Muscle of arm (tissue), 14 donors: ENCODE measurements at places on chromosomes 3 and 15. TPM values are rescaled to one million over a fixed set of nuclear protein-coding genes. Genes with fewer than 3 reads are reported as not detected.

Gene GOLGA8T
- polyA plus RNA-seq = not detected

Gene LINGO1
- polyA plus RNA-seq = 8.6 TPM

Gene CYP8B1
- polyA plus RNA-seq = 0.11 TPM

Gene RARB
- polyA plus RNA-seq = 17.4 TPM

DNA sequence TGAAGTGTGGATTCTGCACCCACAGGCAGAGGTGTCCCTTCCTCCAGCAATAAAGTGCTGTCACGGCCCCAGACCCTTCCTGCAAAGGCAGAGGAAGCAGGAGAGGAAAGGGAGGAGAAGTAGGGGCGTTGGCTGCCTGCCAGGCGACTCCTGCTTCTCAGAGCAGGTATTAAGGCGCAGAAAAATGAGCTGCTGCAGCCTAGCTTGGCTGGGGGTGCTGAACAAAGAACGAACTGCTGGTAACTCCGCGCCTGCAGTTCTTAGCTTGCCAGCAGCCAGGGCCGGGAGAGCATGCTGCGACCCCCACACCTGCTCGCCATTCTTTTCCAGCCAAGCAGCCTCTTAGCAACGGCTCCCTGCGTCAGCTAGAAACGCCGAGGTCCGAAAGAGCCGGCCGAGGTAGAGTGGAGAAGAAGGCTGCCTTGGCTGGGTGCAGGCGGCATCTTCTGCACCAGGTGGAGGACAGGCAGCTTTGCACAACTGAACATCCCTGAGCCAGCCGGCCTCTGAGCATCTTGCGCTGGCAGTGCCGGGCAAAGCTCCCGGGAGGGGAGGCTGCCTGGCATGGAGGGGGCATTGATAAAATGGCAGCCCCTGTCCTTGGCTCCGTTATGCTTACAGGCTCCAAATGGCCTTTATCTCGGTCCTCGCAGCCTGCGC, 296.0 kb downstream of the MEX3B start:
- no peak for DNase-seq

DNA sequence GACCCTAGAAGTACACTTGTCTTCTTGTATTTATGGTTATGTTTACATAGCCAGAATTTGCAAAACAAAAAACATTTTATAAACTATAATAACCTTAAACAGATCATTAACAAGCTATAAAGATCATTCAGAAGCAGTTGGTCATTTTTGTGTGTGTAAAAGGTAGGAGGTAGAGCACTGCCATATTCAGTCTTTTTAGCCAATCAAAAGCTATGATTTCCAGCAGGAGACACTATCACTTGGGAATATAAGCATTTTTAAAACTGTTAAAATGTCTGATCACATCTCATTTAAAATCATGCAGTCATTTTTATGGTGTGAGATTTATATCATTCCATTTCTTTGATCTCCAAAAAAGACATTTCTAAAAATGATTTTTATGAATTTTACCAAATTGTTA, 42.6 kb upstream of the ATP2C1 start:
- DNase-seq = no peak

GRCh38 chr15:65115086-65115485, at the start of gene UBAP1L:
Gene UBAP1L (minus strand): TSS chr15:65115200. CDS start chr15:65106215, 8,985 bp downstream.
- no peak for DNase-seq

GRCh38 chr3:194671511-194671899, 486 bp downstream of the LSG1 start:
- no peak for DNase-seq

- DNase-seq = no peak
Observed at GRCh38 chr15:96184297-96184696, 146.2 kb upstream of the NR2F2 start.

DNA sequence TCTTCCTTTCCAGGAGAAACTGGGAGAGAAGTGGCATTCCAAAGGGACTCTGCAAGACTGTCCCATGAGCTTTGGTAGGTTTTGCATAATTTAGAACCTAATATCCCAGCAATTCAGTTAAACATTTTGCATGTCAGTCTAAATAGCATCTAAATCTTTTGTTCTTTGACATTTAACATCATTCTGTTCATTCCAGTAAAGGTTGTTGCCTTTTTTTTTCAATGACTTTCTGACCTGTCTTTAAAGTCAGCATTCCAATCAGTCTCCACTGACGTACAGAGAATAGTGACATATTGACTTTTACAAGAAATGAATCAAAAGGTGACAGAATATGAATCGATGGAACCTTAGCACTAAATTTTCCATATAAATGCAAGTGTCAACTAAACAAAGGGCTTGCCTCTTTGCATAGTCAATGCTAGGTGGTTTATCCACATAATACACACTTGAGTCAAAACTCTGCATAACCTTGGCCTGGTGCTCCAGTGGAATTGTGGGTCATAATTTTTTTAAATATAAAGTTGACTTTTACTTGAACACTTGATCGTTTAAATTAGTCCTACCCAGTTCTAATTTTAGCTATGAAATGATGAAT, 370.1 kb downstream of the CNTN6 start:
- no peak for DNase-seq
